ENCODE measurements at places on chromosomes 6 and 20.

DNA sequence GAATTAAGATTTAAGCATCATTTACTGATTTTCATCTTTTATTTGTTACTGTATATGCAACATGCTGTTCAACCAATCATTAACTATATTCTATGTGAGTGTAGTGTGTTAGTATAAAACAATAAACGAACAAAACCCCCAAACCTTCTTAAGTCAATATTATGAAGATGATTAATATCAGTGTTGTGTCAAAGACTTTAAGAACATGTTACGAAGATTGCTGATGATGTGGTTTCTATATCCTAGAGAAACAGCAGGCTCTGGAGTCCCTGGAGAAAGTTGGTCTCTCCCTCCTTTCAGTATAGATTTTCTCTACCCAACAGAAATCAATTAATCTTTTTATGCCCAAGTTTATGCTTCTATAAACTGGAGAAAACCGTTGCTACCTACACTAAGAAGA is 393.8 kb upstream of the HSF2 start:
- H3K36me3 ChIP-seq = no peaks in the 10 kb centered on the region
- peaks cover 3% of the 10 kb centered on the region for H3K4me1 ChIP-seq
- no peak for DNase-seq
- no peak overlapping the region for H3K4me3 ChIP-seq
- no peaks in the 10 kb centered on the region for H3K27me3 ChIP-seq

- H3K36me3 ChIP-seq = peaks cover 3% of the 10 kb centered on the region
- H3K27ac ChIP-seq = no peak overlapping the region
- H3K4me1 ChIP-seq = peaks cover 6% of the 10 kb centered on the region
Measured at GRCh38 chr6:170208651-170209353, 82.1 kb downstream of the DLL1 start.

DNA sequence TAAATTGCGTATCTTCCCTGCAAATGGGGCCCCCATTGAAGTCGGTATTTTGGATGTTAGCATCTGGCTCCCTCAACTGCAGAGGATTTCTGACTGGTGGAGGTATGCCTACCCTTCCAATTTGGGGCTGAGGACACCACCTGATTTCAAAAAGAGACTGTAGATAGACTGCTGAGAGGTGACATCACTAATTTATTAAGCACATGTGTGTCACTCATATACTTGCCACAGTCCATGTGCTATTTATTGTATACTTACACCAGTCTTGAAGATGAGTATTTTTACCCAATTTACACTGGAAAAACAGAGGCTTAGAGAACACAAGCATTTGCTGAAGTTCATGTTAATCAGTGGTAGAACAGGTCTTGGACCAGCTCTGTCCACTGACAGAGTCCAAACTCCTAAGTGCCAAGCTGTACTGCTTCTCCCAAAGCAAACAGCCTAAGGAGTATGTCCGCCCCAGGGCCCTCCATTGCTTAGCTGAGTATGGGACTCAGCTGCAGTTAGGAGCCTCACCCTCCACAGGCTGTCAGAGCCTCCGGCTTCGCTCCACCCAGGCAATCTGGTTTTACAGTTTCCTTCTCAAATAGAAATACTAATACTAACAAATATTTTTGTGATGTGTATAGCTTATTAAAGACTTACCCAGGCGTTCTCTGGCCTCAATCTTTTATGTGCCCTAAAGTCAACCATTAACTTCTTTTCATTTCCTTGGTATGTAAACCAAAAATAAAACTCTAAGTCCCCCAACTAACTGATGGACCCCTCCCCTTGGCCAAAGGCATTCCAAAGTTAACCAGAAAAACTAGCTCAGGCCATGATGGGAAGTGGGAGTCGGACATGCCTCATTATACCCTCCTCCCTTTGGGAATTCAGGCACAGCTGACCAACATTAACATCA is 17.5 kb downstream of the RIN2 start:
- no peaks in the 10 kb centered on the region for H3K4me1 ChIP-seq
- H3K27me3 ChIP-seq = peaks cover 2% of the 10 kb centered on the region
- no peaks in the 10 kb centered on the region for H3K36me3 ChIP-seq
- H3K27ac ChIP-seq = no peak overlapping the region

DNA sequence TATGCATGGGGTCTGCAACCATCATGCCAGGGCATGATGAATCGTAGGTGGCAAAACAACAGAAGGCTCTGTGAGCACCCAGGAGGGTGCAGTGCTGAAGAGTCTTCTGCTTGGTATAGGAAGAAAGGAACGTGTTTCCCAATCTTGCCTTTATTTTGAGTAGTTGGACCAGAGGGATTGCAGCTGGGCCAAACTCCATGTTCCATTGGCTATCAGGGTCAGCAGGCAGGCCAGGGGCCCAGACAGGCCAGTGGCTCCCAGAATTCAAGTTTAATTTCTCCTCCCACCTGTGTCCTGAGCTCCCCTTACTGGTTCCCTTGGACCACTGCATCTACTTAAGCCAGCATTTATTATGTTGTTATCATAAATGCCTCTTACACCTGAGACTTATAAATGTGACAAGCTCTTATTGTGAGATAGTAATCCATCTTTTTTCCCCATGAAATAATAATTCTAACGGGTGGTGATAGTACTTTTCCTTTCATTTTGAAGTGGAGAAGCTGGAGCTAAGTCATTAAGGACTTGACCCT is 918 bp upstream of the TRIM38 start:
- H3K4me1 ChIP-seq = peaks cover 59% of the 10 kb centered on the region
- H3K4me3 ChIP-seq = peak overlapping the region; percentile 99
- peak overlapping the region; percentile 100 for H3K27ac ChIP-seq
- H3K27me3 ChIP-seq = no peaks in the 10 kb centered on the region

GRCh38 chr6:160417146-160417545 is 69.0 kb downstream of the SLC22A3 start:
- no peaks in the 10 kb centered on the region for H3K36me3 ChIP-seq
- peaks cover 23% of the 10 kb centered on the region for H3K27me3 ChIP-seq
- H3K4me3 ChIP-seq = no peak overlapping the region
- no peak for DNase-seq
- H3K27ac ChIP-seq = no peak overlapping the region

GRCh38 chr6:22954749-22955385 is 385.5 kb downstream of the HDGFL1 start:
- peak overlapping the region; percentile 66 for H3K4me3 ChIP-seq
- no peak for DNase-seq
- peaks cover 2% of the 10 kb centered on the region for H3K36me3 ChIP-seq
- H3K27me3 ChIP-seq = no peaks in the 10 kb centered on the region

DNA sequence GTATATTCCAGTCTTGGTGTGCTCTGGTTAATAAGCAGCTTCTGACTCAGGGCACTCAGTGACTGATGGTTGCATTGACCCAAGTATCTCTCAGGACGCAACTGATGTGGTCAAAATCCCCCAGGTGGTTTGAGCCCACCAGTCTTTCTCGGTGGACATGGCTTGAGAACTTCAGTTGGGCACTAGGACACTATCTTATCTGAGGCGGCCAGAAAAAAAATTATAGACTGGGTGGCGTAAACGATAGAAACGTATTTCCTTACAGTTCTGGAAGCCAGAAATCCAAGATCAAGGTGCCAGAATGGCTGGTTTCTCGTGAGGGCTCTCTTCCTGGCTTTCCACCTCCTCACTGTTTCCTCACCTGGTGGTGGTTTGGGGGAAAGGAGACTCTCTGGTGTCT is 52.2 kb downstream of the PPP1R16B start:
- no peak overlapping the region for H3K4me3 ChIP-seq
- H3K27ac ChIP-seq = no peak overlapping the region
- H3K27me3 ChIP-seq = no peaks in the 10 kb centered on the region
- peaks cover 78% of the 10 kb centered on the region for H3K4me1 ChIP-seq
- no peak for DNase-seq
- peaks cover 40% of the 10 kb centered on the region for H3K36me3 ChIP-seq

DNA sequence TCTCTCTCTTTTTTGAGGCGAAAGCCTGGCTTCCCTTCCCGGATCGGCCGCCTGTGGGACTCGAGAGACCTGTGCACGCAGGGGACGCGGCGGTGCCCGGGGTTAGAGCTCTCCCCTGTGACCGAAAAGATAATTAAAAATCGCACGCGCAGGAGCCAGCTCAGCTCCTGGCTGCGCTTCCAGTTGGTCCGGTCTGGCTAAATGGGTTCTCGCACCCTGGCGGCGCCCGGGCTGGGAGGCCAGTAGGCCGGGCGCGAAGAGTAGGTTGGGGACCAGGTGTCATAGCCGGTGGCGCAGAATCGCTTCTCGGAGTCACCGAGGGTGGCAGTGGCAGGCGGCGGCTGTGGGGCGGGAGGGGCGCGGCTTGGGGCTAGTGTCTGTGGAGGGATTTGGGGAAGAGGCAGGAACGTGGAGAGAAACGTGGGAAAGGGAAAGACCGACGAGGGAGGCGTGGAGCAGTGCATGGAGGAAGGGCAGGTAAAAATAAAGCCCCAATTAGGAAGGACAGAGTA is 41.9 kb upstream of the SUPT3H start:
- peak; percentile 70 for DNase-seq
- no peak overlapping the region for H3K27ac ChIP-seq
- H3K27me3 ChIP-seq = peaks cover 35% of the 10 kb centered on the region
- peaks cover 37% of the 10 kb centered on the region for H3K4me1 ChIP-seq
- peaks cover 2% of the 10 kb centered on the region for H3K36me3 ChIP-seq

- H3K36me3 ChIP-seq = no peaks in the 10 kb centered on the region
- H3K27ac ChIP-seq = no peak overlapping the region
- no peak overlapping the region for H3K4me3 ChIP-seq
- no peaks in the 10 kb centered on the region for H3K27me3 ChIP-seq
- DNase-seq = no peak
- H3K4me1 ChIP-seq = peaks cover 4% of the 10 kb centered on the region
Measured at GRCh38 chr20:36541768-36542488, 609 bp downstream of the MYL9 start.

DNA sequence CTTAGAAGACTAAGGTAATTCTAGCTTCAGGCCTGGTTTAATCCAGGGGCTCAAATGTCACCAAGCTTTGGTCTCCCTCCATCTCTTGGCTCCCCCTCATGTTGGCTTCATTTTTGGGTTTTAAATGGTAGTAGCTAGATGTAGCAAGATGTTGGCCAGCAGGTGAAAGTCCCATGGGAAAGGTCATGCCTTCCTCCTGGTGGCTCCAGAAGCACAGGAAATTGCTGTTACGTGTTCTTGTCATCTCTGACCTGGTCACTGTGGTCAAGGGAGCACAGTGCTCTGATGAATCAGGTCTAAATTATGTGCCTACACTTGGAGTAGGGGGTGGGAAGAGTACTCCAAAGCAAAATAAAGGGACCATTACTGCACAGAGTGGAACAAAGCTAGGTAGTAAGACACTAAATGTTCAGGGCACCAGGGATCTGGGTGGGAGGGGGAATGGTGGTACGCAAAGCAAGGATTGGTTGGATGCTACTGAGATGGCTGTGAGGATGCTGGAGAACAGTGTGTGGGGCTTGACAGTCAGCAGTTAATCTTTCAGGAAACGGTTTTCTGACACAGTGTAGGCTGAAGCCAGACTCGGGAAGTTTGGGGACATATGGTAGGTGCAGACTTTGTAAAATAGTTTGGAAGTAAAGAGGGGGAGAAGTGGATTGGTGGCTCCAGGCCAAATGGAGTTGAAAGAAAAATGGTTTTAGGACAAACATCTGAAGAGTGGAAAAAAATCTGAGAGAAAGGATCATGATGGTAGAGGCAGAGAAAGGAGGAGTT is 30.1 kb downstream of the CDS2 start:
- H3K4me1 ChIP-seq = peaks cover 31% of the 10 kb centered on the region
- H3K4me3 ChIP-seq = no peak overlapping the region
- peaks cover 14% of the 10 kb centered on the region for H3K36me3 ChIP-seq

DNA sequence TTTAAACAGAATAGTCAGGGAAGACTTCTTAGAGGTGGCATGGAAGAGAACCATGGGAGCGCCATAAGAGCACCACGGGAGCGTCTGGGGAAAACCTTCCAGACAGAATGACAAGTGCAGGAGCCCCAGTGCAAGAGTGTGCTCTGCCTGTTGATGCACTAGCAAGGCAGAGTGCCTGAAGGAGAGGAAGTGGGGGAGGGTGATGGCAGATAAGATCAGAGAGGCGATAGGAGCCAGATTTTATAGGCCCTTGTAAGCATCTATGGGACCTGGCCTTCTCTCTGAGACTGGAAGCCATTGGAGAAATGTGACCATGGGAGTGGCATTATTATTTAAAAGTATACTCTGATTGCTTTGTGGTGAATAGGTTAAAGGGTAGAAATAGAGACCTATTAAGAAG is 13.1 kb downstream of the FUCA2 start:
- H3K36me3 ChIP-seq = peaks cover 40% of the 10 kb centered on the region
- peak overlapping the region; percentile 53 for H3K27ac ChIP-seq
- DNase-seq = no peak
- no peaks in the 10 kb centered on the region for H3K27me3 ChIP-seq

GRCh38 chr6:111674883-111675282 is 69.2 kb upstream of the TRAF3IP2 start:
- H3K4me1 ChIP-seq = peaks cover 6% of the 10 kb centered on the region
- no peak for DNase-seq
- no peaks in the 10 kb centered on the region for H3K27me3 ChIP-seq
- H3K27ac ChIP-seq = peak overlapping the region; percentile 55
- no peak overlapping the region for H3K4me3 ChIP-seq
- H3K36me3 ChIP-seq = peaks cover 53% of the 10 kb centered on the region

- peaks cover 4% of the 10 kb centered on the region for H3K27me3 ChIP-seq
- no peak for DNase-seq
- no peak overlapping the region for H3K27ac ChIP-seq
- H3K4me3 ChIP-seq = no peak overlapping the region
- peaks cover 4% of the 10 kb centered on the region for H3K4me1 ChIP-seq
- H3K36me3 ChIP-seq = no peaks in the 10 kb centered on the region
Measured at GRCh38 chr6:16055852-16056251, 73.0 kb upstream of the MYLIP start.

GRCh38 chr20:20829681-20830080 is 117.2 kb upstream of the RALGAPA2 start:
- no peaks in the 10 kb centered on the region for H3K4me1 ChIP-seq
- H3K36me3 ChIP-seq = no peaks in the 10 kb centered on the region
- no peak for DNase-seq

DNA sequence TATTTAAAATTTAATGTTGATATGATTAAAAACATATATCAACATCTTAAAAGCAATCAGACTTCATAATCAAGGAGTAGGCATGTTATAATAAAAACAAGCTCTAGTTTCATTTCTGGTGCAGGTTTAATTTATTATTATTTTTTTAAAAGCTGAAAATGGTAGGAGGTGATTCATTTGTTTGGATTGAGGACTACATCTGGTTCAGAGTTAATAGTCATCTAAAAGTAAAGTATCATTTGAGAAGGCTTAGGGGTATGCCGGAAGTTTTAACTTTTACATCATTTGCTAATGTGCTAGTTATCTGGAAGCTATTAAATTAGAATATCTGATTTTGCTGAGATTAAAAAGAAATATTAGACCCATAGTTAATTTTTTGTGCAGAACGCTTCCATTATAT is 169.5 kb upstream of the LAMA2 start:
- DNase-seq = no peak
- peaks cover 9% of the 10 kb centered on the region for H3K27me3 ChIP-seq
- H3K4me3 ChIP-seq = no peak overlapping the region
- no peaks in the 10 kb centered on the region for H3K4me1 ChIP-seq

DNA sequence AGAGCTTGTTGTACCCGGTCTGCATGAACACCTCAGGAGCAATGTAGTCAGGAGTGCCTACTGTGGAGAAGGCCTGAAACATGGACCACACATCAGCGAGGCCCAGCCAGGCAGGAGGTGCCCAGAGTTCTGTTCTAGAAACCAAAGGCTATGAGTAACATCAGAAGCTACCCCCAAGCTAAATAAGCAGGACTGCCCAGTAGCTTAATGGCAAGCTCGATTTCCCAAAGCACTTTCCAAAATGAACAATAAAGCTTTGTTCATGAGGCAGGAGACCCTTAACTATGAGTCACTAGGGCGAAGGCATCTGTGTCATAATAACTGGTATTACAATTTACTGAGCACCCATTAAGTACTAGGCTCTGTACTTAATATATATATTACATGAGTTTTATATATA is 47.4 kb downstream of the STK38 start:
- peaks cover 71% of the 10 kb centered on the region for H3K36me3 ChIP-seq
- H3K4me1 ChIP-seq = peaks cover 3% of the 10 kb centered on the region
- no peak for DNase-seq
- no peak overlapping the region for H3K27ac ChIP-seq
- no peak overlapping the region for H3K4me3 ChIP-seq

Measured in activated CD8-positive, alpha-beta T cell treated with anti-CD3 and anti-CD28 coated beads, Interleukin-2, amount 10 ng/mL, durations not matched to agents 7 days and 5 days (primary cell).